Activated CD4-positive, alpha-beta T cell treated with anti-CD3 and anti-CD28 coated beads for 36 hours (primary cell): ENCODE measurements at places on chromosomes 1 and 21. TPM values are rescaled to one million over a fixed set of nuclear protein-coding genes. Genes with fewer than 3 reads are reported as not detected.

TNFSF4 gene
- 0.33 TPM for total RNA-seq

TNFAIP8L2 gene
- 19.2 TPM for total RNA-seq

- H3K27me3 ChIP-seq, result no peaks in the 10 kb centered on the region
- H3K4me3 ChIP-seq, result no peak overlapping the region
- H3K4me1 ChIP-seq, result peaks cover 63% of the 10 kb centered on the region
- no peaks in the 10 kb centered on the region for H3K36me3 ChIP-seq
- peak; percentile 73 for DNase-seq
Measured at GRCh38 chr1:24189528-24189927, 2.4 kb upstream of the IFNLR1 start.

GRCh38 chr21:24727803-24728440 is 879.4 kb downstream of the MRPL39 start:
- no peak overlapping the region for H3K27ac ChIP-seq
- no peaks in the 10 kb centered on the region for H3K4me1 ChIP-seq
- no peaks in the 10 kb centered on the region for H3K27me3 ChIP-seq
- DNase-seq, result no peak
- no peaks in the 10 kb centered on the region for H3K36me3 ChIP-seq

FMO5 gene
- 0.37 TPM for total RNA-seq

RPL22 gene
- total RNA-seq, result 392 TPM

GRCh38 chr1:2056955-2057590 is 6.9 kb downstream of the PRKCZ start:
- H3K4me1 ChIP-seq, result peaks cover 2% of the 10 kb centered on the region
- no peak for DNase-seq
- no peak overlapping the region for H3K27ac ChIP-seq
- H3K4me3 ChIP-seq, result no peak overlapping the region
- no peaks in the 10 kb centered on the region for H3K27me3 ChIP-seq

CDA gene
- total RNA-seq, result not detected

DNA sequence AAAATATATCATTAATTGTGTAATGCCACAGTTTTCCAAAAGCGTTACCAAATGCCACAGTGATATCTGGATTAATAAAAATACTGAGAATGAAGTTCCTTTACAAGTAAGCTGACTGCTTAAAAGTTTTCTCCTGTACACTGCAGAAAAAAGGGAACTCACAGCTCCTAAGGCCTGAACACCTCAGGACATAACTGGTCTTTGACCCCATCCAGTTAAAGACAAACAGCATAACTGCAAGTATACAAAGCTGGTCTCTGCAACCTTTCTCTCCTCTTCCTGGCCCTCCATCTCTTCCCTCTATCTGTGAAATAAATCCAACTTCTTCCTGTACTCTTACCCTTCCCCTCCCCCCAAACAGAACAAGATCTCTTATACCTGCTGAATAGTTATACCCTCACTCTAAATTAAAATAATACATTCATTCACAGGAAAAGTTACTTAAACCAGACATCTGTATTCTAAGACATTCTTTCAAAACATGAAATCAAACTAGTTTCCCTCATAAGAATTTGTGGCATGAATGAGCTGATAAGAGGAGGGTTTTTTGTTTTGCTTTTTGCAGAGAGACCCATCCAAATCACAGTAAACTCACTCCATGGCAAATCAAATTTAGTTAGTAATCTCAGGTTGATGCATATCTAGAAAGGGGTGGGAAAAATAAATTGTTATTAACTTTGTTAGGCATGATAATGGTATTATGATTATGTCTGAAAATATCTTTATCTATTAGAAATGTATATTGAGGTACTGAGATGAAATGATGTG is 2.9 kb downstream of the DIPK1A start:
- peak overlapping the region; percentile 45 for H3K27ac ChIP-seq
- no peak for DNase-seq
- no peak overlapping the region for H3K4me3 ChIP-seq
- H3K4me1 ChIP-seq, result peaks cover 53% of the 10 kb centered on the region
- H3K27me3 ChIP-seq, result no peaks in the 10 kb centered on the region
- peaks cover 6% of the 10 kb centered on the region for H3K36me3 ChIP-seq

LHX8 gene
- total RNA-seq, result not detected

DNA sequence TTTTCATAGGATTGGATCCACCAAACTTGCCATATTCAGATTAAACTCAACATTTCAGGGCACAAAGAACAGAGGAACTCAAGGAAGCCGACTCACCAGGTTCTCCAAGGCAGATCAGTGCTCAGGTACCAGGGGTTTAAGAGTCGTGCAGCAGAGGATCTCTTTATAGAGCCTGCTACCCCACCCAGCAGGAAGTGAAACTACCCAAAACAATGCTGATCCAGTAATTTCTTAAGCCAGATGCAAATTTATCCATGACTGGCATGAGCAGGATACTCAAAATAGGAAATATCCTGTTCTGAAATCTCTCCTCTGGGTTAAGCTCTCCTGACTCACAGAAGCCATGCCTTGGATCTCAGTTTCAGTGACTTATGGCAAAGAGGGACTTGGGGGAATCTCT is at the start of gene SPRR2A:
SPRR2A (minus strand) TSS at position 138 of the 400 bp plus-strand sequence. CDS start 777 bp downstream, outside the sequence.
- no peak within 1 kb of the TSS for H3K27ac ChIP-seq
- no peak within 1 kb of the TSS for H3K4me3 ChIP-seq
- H3K27me3 ChIP-seq, result peaks cover 23% of the 10 kb centered on the region
- H3K4me1 ChIP-seq, result no peaks in the 10 kb centered on the region
- no peak for DNase-seq
- H3K36me3 ChIP-seq, result no peaks in the 10 kb centered on the region
